ENCODE measurements at places on chromosomes 2 and 18.

DNA sequence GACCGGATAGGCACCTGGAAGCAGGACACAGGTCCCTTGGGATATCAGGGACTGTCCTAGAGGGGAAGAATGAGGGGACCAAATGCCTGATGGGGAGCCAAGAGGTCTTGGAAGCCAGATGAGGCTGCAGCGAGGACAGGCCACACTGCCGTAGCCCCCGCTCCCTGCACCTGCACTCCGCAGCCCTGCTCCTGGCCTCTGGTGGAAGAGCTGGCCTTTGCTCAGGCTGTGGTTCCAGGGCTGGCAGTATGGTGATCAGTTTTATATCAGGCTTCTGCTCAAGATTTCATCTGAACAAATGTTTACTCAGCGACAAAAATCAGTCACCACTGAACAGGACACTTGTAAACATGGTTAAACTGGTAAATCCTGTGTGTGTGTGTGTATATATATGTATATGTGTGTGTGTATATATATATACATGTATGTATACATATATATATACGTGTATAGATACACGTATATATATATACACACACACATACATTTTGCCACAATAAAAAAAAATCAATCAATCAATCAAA, 52.5 kb upstream of the TAF1B start:
- no peak for DNase-seq

DNA sequence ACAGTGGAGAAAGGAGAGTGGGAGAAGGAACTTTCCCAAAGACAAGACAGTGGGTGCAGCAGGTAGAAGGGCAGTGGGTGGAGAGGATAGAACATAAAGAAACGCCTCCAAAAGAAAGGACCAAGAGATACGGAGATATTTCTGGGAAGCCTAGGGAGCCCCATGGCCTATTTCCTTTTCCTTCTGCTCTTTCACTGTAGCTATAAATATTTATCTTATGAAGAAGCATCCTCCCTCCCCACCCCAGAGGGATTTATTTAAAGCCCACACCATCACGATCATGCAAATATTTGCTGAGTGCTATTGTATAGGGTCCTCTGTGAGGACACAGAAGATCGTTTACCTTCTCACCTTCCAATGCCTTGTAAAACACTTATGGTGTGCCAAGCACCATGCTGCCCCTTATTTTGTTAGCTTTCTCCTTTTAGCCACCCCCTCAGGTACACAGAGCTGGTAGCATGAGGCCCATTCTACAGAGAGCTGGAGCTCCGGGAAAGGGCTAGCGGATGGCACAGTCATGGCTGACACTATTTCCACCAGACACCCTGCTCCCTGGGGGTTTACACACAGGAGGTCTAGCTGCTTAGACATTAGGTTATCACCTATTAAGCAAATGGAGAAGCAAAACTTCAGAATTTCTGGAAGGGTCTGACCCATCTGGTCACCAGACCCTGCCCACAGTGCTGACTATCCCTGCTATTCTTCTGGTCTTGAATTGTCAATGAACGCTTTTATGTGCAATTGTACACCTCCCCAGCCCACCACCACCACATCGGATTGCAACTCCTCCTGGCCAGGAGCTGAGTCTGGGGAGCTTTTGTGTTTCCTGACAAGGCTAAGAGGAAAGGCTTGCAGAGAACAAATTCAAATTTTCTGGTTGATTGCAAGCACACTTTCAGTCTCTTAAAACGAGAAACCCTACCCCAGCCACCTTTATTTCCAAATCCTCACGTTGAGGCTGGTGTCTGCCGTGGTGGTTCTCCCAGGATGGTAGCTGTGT, 91.8 kb upstream of the KLF7 start:
- no peak for DNase-seq

- DNase-seq: no peak
Measured at GRCh38 chr2:106565599-106565998, 78.4 kb downstream of the CD8B2 start.

DNA sequence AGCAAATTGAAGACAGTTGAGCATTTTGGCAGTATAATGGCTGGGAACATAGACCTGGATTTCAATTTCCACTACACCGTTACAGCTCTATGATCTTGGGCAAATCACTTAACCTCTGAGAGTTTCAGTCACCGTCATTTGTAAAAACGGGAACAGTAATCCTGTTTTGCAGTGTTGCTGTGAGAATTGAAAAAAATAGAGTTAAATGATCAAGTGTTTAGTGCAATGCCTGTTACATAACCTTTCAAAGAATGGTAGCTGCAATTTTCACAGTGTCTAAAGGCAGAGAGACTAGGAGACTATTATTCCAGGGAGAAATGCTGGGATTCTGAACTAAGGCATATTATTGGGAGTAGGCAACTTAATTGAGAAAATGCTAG, 2.0 kb downstream of the AGPS start:
- no peak for DNase-seq

GRCh38 chr2:68434981-68435380, 32.1 kb downstream of the FBXO48 start:
- DNase-seq: no peak

DNA sequence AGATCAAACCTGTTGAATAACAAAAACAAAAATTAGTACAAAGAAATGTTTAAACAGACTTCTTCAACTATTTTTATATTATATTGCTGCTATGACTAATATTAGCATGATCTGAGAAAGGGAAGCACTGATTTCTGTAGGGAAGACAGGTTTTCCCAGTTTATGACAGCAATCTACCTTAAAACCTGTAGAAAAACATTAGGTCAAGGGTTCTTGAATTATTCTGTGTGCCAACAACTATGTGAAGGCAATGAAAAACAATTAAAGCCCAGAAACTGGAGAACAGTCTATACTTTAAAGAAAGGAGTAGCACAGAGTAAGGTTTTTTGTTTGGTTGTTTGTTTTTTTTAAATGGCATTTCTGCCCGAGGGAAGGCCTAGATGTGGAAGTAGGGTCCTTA, 23.3 kb downstream of the PUM2 start:
- DNase-seq: no peak

GRCh38 chr2:98385050-98385699, 38.9 kb downstream of the CNGA3 start:
- peak; percentile 54 for DNase-seq
